ENCODE measurements at places on chromosomes 6 and 20. TPM values are rescaled to one million over a fixed set of nuclear protein-coding genes. Genes with fewer than 3 reads are reported as not detected.

GRCh38 chr20:13270211-13270610, 49.1 kb downstream of the ISM1 start:
- H3K27ac ChIP-seq: no peak overlapping the region
- no peak for DNase-seq
- H3K27me3 ChIP-seq: no peaks in the 10 kb centered on the region
- H3K4me3 ChIP-seq: no peak overlapping the region
- no peaks in the 10 kb centered on the region for H3K36me3 ChIP-seq
- H3K4me1 ChIP-seq: peaks cover 25% of the 10 kb centered on the region

DNA sequence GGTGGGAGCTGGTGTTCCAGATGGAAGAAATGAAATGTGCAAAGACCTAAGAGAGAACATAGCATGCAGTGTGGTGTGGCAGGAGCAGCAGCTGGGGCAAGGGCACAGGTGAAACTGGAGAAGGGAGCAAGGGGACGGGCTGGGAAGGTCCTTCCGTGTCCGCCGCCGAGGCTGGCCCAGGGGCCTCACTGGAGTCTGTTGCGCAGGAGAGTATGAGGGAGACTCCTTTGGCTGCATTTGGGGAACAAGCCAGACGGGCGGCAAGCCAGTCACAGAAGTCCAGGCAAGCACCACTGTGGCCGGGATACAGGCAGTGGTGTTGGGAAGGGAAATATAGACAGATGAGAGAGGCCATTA, 77.7 kb downstream of the GJA10 start:
- H3K4me3 ChIP-seq: no peak overlapping the region
- H3K36me3 ChIP-seq: no peaks in the 10 kb centered on the region
- DNase-seq: no peak
- H3K4me1 ChIP-seq: peaks cover 15% of the 10 kb centered on the region

DNA sequence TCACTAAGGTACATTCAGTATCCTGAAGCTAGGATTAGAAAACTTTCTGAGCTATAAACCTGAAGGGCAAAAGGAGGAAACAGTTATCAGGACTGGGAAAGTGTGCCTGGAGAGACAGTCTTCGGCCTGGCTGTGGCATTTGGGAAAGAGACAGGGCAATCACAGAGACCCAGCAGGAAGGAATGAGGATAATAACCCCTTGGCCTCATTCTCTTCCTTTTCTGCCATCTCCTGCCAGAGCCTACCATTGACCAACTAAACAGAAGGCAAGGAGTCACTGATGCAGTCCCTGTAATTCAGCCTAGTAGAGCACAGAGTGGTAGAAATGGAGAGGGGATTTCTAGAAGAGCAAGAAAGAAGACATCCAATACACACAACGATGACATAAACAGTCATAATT, 359.4 kb downstream of the HDGFL1 start:
- H3K4me3 ChIP-seq: no peak overlapping the region
- no peak for DNase-seq
- no peaks in the 10 kb centered on the region for H3K27me3 ChIP-seq
- H3K27ac ChIP-seq: peak overlapping the region; percentile 73
- H3K36me3 ChIP-seq: no peaks in the 10 kb centered on the region
- peaks cover 34% of the 10 kb centered on the region for H3K4me1 ChIP-seq

GRCh38 chr6:10763006-10763405, 15.4 kb downstream of the TMEM14B start:
- H3K36me3 ChIP-seq: peaks cover 3% of the 10 kb centered on the region
- H3K4me3 ChIP-seq: no peak overlapping the region
- H3K27ac ChIP-seq: peak overlapping the region; percentile 53
- no peak for DNase-seq
- H3K27me3 ChIP-seq: no peaks in the 10 kb centered on the region

- no peak for DNase-seq
- H3K27ac ChIP-seq: no peak overlapping the region
- H3K27me3 ChIP-seq: peaks cover 3% of the 10 kb centered on the region
- no peaks in the 10 kb centered on the region for H3K36me3 ChIP-seq
- H3K4me3 ChIP-seq: no peak overlapping the region
- no peaks in the 10 kb centered on the region for H3K4me1 ChIP-seq
Measured at GRCh38 chr6:1176567-1176966, 135.3 kb upstream of the FOXQ1 start.

DNA sequence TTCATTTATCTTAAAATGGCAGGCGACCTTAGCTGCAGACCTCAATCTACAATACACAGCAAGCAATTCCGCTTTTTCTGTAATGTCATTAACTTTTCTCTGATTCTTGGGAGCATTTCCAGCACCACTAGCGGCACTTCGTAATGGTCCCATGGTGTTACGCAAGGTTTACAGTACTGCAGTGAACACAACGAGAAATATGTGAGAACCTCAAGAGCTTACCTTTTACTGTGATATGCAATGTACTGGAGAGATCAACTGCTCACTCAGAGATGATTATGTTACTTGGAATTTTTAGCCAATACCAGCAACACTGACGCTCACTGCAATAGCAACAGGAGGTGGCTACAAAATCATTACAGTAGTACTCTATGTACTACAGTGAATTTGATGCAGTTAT, 2.8 kb upstream of the CEP43 start:
- H3K27ac ChIP-seq: no peak overlapping the region
- peaks cover 10% of the 10 kb centered on the region for H3K4me1 ChIP-seq
- no peaks in the 10 kb centered on the region for H3K27me3 ChIP-seq

GRCh38 chr6:31979238-31979898, 2.5 kb upstream of the C4A start:
- H3K4me3 ChIP-seq: no peak overlapping the region
- H3K27ac ChIP-seq: no peak overlapping the region

- no peaks in the 10 kb centered on the region for H3K4me1 ChIP-seq
- peaks cover 7% of the 10 kb centered on the region for H3K27me3 ChIP-seq
- H3K27ac ChIP-seq: no peak overlapping the region
Measured at GRCh38 chr6:109452181-109452580, 3.4 kb downstream of the MICAL1 start.

DNA sequence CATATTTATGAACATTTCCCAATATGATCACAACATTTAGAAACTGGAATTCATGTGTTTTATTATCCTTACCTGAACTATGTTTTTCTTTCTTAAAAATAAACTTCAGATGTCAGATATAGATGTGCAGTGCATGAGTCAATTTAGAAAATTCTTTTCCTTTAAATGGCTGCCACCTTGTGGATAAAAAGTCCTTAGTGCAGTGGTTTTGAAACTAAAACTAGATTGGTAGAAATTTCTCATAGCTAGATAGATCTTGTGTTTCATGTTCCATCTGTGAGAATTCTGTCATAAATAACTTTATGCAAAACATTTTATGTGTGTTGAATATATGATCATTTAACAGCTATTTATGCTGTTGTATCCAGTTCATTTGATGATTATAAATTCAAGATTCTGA, 134.9 kb downstream of the KLHL32 start:
- H3K27ac ChIP-seq: no peak overlapping the region
- H3K27me3 ChIP-seq: no peaks in the 10 kb centered on the region
- no peaks in the 10 kb centered on the region for H3K36me3 ChIP-seq
- no peak overlapping the region for H3K4me3 ChIP-seq

- DNase-seq: no peak
- peaks cover 29% of the 10 kb centered on the region for H3K4me1 ChIP-seq
- peak overlapping the region; percentile 83 for H3K4me3 ChIP-seq
- no peaks in the 10 kb centered on the region for H3K27me3 ChIP-seq
Measured at GRCh38 chr6:41074692-41075436, 2.1 kb downstream of the NFYA start.

GRCh38 chr6:169370054-169370453, 116.4 kb upstream of the THBS2 start:
- no peak overlapping the region for H3K4me3 ChIP-seq
- no peaks in the 10 kb centered on the region for H3K36me3 ChIP-seq
- no peaks in the 10 kb centered on the region for H3K27me3 ChIP-seq
- H3K4me1 ChIP-seq: no peaks in the 10 kb centered on the region
- no peak overlapping the region for H3K27ac ChIP-seq
- no peak for DNase-seq

- no peaks in the 10 kb centered on the region for H3K36me3 ChIP-seq
- no peak overlapping the region for H3K27ac ChIP-seq
- H3K4me3 ChIP-seq: no peak overlapping the region
- no peaks in the 10 kb centered on the region for H3K4me1 ChIP-seq
Measured at GRCh38 chr6:142631517-142632385, 313.2 kb downstream of the HIVEP2 start.

DNA sequence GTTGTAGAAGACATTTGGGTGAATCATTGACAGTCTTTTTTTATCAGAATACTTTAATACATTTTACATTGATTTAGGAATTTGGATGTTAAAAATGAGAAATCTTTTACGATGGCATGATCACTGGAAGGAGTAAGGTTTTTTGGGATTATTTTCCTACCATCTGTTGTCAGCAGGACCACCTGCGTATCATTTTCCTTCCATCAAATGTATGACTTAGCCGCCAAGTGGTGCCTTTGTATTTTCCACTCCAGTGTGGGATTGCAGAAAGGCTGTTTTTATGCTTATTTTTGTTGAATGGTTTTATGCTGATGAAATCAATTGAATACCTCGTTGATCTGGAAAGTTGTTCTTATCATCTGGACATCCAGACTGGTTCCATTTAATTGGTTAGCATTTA, 35.8 kb downstream of the AKAP12 start:
- H3K4me3 ChIP-seq: no peak overlapping the region
- no peak overlapping the region for H3K27ac ChIP-seq
- H3K27me3 ChIP-seq: no peaks in the 10 kb centered on the region

DNA sequence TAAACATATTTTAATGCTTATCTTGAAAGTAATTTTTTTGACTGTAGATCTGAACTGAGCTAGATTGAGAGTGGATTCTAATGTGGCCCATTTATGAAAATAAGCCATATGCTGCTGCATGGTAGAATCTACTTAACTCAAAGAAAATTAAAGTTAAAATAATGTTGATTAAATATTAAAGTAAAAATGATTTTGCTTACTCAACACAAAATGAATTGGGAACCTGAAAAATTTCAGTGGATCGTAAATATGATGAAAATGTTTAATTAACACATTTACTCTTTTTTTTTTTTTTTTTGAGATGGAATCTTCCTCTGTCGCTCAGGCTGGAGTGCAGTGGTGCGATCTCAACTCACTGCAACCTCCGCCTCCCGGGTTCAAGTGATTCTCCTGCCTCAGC, 144.5 kb upstream of the HMGN3 start:
- H3K4me3 ChIP-seq: no peak overlapping the region
- H3K27ac ChIP-seq: no peak overlapping the region
- DNase-seq: no peak
- H3K36me3 ChIP-seq: no peaks in the 10 kb centered on the region

DNA sequence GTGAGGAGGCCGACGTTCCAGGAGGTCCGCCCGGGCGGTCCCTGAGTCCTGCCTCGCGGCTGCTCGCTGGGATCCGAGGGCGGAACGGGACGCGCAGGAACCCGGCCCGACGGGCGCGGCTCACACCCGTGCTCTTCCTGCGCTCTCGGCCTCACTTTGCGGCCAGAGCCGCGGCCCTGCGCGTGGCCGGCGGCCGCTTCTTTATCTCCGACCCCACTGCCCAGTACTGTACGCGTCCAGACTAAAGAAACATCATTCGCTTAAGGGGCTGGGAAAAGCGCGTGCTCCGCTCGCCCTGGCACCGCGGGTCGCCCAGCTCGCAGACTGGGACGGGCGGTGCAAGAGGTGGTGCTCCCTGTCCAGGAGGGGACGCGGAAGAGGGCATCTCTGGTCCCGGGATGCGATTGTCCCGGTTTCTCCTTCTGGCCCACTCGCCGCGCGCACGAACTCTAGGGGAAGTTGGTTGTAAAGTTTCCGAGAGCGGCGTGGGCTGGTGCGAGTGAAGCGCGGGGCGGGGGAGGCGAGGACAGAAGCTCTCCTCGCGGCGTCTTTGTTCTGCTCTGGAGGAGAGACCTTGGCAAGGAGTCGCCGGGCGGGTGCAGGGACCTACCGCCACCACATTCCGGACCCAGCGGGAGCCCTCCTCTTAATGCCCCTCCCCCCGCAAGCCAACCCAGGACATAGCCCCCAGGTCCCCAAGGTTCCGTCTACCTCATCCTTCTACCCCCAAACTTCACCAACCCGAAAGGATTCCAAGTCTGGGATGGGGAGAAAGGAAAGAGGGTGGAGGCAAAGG, 71.0 kb downstream of the SOX4 start:
- H3K27ac ChIP-seq: no peak overlapping the region
- peaks cover 67% of the 10 kb centered on the region for H3K27me3 ChIP-seq
- H3K4me1 ChIP-seq: no peaks in the 10 kb centered on the region
- H3K4me3 ChIP-seq: peak overlapping the region; percentile 39
- H3K36me3 ChIP-seq: no peaks in the 10 kb centered on the region

- no peaks in the 10 kb centered on the region for H3K36me3 ChIP-seq
- H3K27me3 ChIP-seq: no peaks in the 10 kb centered on the region
- H3K4me3 ChIP-seq: no peak overlapping the region
- no peak for DNase-seq
Measured at GRCh38 chr20:46840054-46840729, 54.5 kb upstream of the EYA2 start.

DNA sequence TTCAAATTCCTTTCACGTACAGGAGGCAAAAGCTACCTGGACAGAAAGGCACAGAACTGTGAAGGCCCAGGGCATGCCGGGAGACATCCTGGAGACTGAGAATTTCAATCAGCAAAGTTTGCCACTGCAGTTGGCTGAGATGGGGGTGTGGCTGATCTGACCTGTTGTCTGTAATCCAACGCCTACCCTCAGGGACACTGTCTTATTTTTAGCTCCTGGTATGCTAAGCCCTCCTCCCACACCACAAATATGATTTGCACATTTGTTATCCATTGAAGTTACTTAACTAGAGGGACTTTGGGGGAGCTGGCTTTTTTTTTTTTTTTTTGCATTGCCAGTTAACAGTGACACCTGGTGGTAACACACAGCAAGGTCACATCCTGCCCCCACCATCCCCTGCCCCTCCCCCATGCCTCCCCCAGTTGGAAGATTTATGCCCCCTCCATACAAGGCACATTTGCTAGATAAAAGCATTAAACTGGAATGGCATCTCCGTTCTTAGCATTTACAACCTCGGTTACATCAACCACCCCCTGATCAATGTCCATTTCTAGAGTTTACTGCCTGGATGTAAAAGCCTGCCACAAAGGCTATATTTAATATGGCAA, 40.4 kb downstream of the TTI1 start:
- peaks cover 56% of the 10 kb centered on the region for H3K4me1 ChIP-seq
- no peak overlapping the region for H3K4me3 ChIP-seq
- H3K36me3 ChIP-seq: peaks cover 15% of the 10 kb centered on the region

- H3K4me1 ChIP-seq: no peaks in the 10 kb centered on the region
- H3K27me3 ChIP-seq: no peaks in the 10 kb centered on the region
- no peak overlapping the region for H3K27ac ChIP-seq
- no peaks in the 10 kb centered on the region for H3K36me3 ChIP-seq
- DNase-seq: no peak
Measured at GRCh38 chr20:33313686-33314314, 30.8 kb downstream of the BPIFB1 start.

- H3K4me3 ChIP-seq: no peak overlapping the region
- H3K4me1 ChIP-seq: peaks cover 5% of the 10 kb centered on the region
- DNase-seq: no peak
- no peak overlapping the region for H3K27ac ChIP-seq
- H3K27me3 ChIP-seq: no peaks in the 10 kb centered on the region
Measured at GRCh38 chr6:148447521-148448230, 105.0 kb downstream of the SASH1 start.

Gene FOXP4
- total RNA-seq: 24.5 TPM

Gene BNIP5
- total RNA-seq: 0.12 TPM

Gene EYA4
- total RNA-seq: not detected

Gene MCM8
- 9.4 TPM for total RNA-seq

Gene KIF6
- total RNA-seq: 0.69 TPM

Gene MAVS
- 34.7 TPM for total RNA-seq

Gene KHDC3L
- 0.86 TPM for total RNA-seq

Gene OR12D3
- total RNA-seq: not detected

Measured in cardiac muscle cell (in vitro differentiated cells and primary cell).